NCI-H1105 (cell line): ENCODE measurements at places on chromosomes 12 and 14.

DNA sequence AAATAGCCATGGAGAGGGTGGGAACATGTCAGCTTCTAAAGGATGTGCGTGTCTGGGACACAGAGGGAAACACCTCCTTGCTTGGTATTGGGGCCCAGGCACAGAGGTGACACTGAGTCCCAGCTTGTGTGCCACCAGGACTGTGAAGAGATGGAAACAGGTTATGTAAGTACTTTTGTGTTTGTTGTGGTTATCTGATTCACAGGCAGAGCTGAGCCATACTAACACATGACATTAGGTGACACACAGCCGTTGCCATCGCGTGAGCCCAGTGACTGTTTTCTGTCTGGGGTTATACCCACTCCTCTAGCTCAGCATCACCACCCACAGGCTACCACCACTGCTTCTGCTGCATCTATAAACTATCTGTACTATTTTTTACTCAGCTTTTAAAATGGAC, 12.1 kb upstream of the FLVCR2 start:
- DNase-seq: no peak

- no peak for DNase-seq
Measured at GRCh38 chr12:46184798-46185595, 83.8 kb downstream of the SLC38A1 start.

DNA sequence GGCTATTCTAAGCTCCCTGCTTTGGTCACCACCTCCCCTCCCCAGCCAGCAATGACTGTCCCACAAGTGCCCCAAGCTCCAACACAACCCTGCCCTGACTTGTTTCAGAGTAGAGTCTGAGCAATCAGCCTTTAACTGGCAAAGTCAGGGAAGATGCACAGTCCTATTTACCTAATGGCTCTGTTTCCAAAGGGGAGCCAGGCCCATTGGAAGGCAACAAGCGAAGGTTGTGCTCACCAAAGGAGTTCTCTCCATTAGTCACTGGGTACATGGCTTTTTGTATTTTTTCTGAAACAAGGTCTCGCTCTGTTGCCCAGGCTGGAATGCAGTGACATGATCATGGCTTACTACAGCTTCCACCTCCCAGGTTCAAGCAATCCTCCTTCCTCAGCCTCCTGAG, 267.1 kb upstream of the CRY1 start:
- DNase-seq: no peak

GRCh38 chr14:96221109-96221650, 16.5 kb downstream of the BDKRB2 start:
- DNase-seq: no peak

GRCh38 chr12:80099259-80099658, at the start of gene OTOGL:
Gene OTOGL, plus strand, starts transcription at chr12:80099537. Its CDS starts 109,895 bp downstream, at chr12:80209432.
- DNase-seq: no peak

- peak; percentile 12 for DNase-seq
Measured at GRCh38 chr12:15163030-15163976, 57.9 kb downstream of the RERG start.

DNA sequence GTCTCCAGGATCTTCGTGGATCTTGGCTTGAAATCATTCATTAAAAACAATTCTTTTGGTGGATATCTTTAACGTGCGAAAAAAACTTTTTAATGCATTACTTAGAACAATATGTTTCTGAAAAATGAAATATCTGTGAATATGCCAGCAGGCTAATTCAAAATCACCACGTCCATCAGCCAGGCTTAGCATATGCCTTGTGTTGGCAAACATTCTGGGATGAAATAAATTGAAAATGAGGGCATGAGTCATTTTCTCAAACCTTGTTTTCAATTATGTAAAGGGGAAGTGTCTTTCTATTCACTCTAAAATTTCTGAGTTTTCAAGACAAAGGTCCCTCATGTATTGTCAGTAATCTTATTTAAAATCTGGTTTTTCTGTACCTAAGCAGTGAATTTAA, 393.9 kb downstream of the PAWR start:
- no peak for DNase-seq

GRCh38 chr12:96335270-96335669, 65.0 kb downstream of the CDK17 start:
- DNase-seq: no peak

GRCh38 chr14:68820119-68820518, 27.3 kb upstream of the ZFP36L1 start:
- DNase-seq: no peak

- DNase-seq: no peak
Measured at GRCh38 chr14:94751321-94751720, 18.6 kb downstream of the GSC start.

GRCh38 chr14:49993565-49993964, 100.7 kb downstream of the ARF6 start:
- DNase-seq: no peak

DNA sequence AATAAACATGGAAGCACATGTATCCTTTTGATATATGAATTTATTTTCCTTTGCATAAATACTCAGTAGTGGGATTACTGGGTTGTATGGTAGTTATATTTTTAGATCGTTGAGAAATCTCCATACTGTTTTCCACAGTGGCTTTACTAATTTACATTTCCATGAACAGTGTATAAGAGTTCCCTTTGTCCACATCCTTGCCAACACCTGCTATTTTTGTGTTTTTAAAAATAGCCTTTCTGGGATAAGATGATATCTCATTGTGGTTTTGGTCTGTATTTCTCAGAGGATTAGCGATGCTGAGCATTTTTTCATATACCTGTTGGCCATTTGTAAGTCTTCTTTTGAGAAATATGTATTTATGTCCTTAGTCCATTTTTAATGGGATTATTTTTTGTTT, 329.2 kb upstream of the KITLG start:
- no peak for DNase-seq

DNA sequence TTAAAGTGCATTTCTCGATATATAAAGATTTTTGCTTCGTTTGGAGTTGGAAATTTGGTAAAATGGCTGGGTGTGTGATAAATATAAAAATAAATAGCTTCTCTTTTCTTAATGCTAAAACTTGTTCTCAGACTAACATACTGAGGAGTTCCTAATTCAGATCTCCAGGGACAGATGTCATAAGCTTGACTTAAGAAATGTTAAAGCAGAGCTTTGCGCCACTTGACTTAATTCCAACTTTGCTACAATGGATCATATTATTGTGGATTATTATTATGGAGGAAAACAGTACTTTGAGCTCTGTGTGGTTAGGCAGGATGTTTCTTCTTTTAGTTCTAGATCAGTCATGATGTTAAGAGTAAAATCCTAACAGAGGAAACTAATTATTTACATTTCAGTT, 33.8 kb downstream of the GNG2 start:
- no peak for DNase-seq

GRCh38 chr12:47742253-47742825, 16.3 kb downstream of the RAPGEF3 start:
- no peak for DNase-seq

DNA sequence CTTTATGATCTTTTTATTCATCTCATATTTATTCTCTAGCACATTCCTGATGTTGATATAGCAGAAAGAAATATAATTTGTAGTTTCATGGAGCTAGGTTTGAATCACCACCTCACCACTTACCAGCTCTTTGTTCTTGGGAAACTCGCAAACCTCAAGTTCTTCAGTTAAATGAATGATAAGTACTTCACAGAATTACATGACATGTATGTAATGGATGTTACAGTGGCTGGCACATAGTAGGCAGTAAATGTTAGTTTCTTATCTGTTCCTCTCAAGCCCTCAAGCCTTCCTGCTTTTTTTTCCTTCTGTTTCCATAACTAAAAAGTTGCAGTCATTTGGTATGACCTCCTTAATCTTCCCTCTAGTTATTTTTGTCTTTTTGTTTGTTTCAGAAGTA, 54.9 kb downstream of the SPATS2 start:
- no peak for DNase-seq

- DNase-seq: no peak
Measured at GRCh38 chr14:51293912-51294389, 53.9 kb downstream of the TMX1 start.

DNA sequence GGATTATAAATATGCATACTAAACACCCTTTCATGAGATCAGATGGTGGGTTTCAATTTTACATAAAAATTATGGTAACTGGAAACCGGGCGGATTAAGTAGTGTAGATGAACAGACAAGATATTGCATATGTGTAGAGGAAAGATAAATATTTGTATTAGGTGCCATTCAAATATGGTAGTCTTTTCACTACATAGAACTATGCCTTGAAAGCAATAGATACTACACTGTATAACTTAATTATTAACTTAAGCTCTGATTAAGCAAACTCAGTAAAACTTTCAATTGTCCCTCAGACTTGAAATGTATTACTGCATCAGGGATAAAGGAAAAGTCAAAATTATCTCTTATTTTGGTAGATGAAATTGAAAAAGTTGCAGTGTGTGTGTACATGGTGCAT, 1.9 kb downstream of the PTPN21 start:
- no peak for DNase-seq

DNA sequence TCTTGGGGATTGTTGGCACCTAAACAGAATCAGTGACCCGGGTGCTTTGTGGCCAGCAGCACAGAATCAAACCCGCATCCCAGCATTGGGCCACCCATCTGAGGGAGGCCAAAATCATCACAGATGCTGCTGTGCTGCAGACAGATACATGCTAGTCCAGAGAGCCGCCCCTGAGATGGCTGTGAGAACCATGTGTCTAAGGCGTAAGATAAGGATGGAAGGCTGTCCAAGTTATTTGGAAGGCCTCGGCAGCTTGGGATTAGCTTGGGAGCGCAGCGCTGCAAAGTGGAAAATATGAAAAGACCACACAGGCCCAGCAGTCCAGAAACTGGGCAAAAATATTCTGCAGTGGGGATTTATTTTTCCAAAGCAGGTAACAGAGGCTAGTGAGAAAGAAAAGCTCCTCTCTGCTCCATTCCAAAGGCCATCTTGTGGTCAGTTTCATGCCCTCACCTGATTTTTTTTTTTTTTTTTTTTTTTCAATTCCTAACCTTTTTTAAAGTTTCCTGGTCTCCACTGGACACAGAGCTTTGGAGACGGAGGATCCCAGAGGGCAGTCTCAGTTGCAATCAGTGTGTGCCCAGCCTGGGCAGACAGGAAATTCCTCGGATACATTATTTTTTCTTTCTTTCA, 178.9 kb upstream of the BCL2L14 start:
- DNase-seq: no peak

- DNase-seq: no peak
Measured at GRCh38 chr12:7210642-7211151, 21.2 kb downstream of the PEX5 start.

DNA sequence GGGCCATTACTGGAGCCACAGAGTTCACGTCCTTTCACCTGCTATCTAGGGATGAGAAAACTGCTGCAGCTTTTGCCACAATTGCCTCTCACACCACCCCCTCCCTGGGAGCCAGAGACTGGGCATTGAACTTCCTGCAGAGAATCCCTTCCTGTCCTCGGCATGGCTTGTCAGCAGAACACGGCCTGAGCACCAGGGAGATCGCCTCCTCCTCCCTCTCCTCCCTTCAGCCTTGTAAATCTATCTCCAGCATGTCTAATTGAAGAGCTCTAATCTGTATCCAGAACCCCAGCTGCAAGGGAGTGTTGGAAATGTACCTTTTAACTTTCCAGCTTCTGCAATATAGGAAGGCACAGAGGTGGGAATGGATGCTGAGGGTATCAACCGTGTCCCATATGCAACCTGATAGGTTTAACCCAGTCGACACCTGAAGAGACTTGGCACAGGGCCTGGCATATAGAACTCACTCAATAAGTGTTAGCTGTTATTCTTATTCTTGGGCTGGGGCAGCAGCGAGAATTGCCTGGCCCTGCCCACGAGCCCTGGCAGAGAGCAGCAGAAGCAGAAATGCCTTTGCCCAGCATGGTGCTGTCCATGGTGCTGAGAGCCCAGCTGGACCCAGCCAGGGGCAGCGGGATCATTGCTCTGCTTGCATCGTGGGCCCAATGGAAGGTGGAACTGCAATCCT, 26.8 kb downstream of the TMEM63C start:
- peak; percentile 48 for DNase-seq
